AG04450 (cell line): ENCODE measurements at places on chromosomes 5 and 9. TPM values are rescaled to one million over a fixed set of nuclear protein-coding genes. Genes with fewer than 3 reads are reported as not detected.
A peak's percentile ranks its signal among the peaks of the same experiment; 100 is the strongest.

PCDHB11 gene
- 0.16 and 0.25 TPM in 2 replicates for polyA plus RNA-seq

ISL1 gene
- polyA plus RNA-seq, result not detected in 2 replicates

- DNase-seq, result peak; percentile 37
Observed at GRCh38 chr5:115460472-115460871, 84.1 kb downstream of the FEM1C start.

DNA sequence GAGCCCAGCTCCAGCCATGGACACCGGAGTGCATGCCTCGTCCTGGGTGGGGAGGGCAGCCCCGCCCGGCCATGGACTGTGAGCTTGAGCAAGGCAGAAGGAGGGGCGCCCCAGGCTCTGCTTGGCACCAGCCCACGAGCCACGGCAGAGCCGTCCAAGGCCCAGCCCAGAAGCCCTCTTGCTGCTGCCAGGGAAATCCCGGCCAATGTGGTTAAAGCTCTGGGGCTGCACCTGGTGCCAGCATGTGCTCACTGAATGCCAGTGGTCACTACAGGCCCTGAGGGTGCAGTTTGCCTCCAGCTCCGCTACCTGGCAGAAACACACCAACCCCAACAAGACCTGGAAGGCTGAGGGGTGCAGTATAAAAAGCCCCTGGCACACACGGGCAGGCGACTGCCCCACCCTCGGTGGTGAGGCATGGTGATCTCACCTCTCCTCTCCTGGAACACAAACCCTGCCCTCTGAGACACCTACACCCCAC lies 11.8 kb downstream of the BRD3 start:
- no peak for DNase-seq

GRCh38 chr5:172973127-172973916 lies 10.2 kb upstream of the ATP6V0E1 start:
- no peak for DNase-seq
